ENCODE measurements at places on chromosomes 5 and 9.
A peak's percentile ranks its signal among the peaks of the same experiment; 100 is the strongest.

DNA sequence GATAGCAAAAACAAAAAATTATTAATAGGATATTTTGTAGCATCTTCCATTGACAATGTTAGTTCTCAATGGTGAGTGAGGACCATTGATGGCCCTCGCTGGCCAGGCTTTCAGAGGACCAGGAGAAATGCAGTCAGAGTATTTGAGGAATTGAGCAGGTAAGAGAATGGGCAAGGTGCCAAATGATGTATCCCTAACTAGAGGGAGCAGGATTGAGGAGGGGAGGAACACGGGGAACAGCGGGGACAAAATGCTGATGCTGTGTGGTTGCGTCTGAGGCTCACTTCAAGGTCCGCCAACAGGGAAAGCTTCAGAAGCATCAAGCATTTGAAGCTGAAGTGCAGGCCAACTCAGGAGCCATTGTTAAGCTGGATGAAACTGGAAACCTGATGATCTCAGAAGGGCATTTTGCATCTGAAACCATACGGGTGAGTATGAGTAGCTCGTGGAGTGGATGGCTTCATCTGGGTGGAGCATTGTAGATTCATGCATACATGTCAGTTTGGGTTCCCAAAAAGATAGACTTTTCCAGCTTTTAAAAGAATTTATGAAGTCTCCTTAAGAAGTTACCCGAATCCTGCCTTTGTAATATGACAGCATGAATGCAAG lies 16.2 kb downstream of the SPTAN1 start:
- H3K27me3 ChIP-seq: no peaks in the 10 kb centered on the region
- peaks cover 63% of the 10 kb centered on the region for H3K36me3 ChIP-seq
- no peak overlapping the region for H3K27ac ChIP-seq
- no peak overlapping the region for H3K4me3 ChIP-seq
- no peak for DNase-seq

GRCh38 chr9:96566498-96567202 lies 53.0 kb downstream of the CDC14B start:
- DNase-seq: peak; percentile 81
- H3K27me3 ChIP-seq: no peaks in the 10 kb centered on the region
- H3K27ac ChIP-seq: peak overlapping the region; percentile 89
- H3K36me3 ChIP-seq: peaks cover 4% of the 10 kb centered on the region

- no peak overlapping the region for H3K27ac ChIP-seq
- H3K27me3 ChIP-seq: no peaks in the 10 kb centered on the region
- no peak for DNase-seq
- no peaks in the 10 kb centered on the region for H3K4me1 ChIP-seq
These were observed 138.9 kb upstream of the KLF4 start for GRCh38 chr9:107628444-107628843.

DNA sequence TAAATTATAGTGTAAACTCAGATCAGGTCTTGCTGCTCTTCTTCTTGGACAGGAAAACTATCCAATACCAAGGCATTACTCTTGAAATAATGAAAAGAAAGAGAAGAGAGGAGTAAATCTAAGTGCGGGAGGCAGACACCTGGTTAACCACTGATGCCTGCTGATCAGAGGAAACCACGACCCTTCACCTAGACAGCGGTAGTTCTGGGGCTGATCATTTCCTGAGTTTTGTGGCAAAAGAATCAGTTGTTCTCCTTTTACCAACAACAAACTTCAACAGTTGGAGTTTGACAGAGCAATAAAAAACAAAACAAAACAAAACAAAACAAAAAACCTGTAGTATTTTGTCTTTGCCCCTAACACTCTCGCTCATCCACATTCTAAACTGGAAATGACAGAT lies 3.0 kb downstream of the RLN1 start:
- H3K4me1 ChIP-seq: peaks cover 24% of the 10 kb centered on the region
- peak; percentile 53 for DNase-seq

- no peak overlapping the region for H3K4me3 ChIP-seq
- no peaks in the 10 kb centered on the region for H3K27me3 ChIP-seq
- no peaks in the 10 kb centered on the region for H3K36me3 ChIP-seq
- DNase-seq: no peak
- H3K27ac ChIP-seq: no peak overlapping the region
- no peaks in the 10 kb centered on the region for H3K4me1 ChIP-seq
These were observed 170.5 kb downstream of the NNT start for GRCh38 chr5:43773478-43773844.

DNA sequence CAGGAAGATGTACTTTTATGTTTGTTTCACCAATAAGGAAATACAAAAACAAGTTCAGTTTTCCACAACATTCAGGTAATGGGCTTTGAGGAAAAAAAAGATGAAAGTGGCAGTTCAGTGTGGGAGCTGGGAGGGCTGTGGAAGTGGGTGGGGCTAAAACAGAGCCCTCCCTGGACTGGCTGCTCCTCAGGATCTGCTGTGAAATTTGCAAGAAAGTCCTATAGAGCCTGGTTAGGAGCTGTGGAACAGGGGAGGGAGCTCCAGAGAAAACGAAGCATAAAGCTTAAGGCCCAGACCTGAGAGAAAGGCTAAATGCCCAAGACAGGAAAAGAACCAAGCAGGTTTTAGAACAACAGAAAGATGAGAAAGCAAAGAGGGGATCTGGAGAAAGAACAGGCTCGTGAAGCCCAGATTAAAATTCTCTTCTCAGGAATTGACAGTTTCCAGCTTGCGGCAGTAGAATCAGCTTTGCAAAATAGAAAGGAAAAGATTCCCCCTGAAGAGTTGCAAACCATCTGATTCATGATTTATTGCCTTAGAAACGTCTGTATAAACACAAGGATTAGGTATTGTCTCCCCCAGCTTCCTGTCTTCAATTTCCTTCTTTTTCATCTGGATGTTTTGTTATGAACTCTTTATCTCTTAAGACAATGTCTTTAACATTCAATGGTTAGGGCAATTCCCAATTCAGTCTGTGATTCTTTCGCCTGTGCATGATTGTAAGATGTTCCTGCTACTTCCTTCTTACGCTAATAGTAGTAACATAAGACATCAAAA lies 26.3 kb upstream of the CRHBP start:
- H3K4me3 ChIP-seq: no peak overlapping the region
- DNase-seq: no peak
- no peaks in the 10 kb centered on the region for H3K36me3 ChIP-seq
- H3K27ac ChIP-seq: no peak overlapping the region
- no peaks in the 10 kb centered on the region for H3K4me1 ChIP-seq
- no peaks in the 10 kb centered on the region for H3K27me3 ChIP-seq

DNA sequence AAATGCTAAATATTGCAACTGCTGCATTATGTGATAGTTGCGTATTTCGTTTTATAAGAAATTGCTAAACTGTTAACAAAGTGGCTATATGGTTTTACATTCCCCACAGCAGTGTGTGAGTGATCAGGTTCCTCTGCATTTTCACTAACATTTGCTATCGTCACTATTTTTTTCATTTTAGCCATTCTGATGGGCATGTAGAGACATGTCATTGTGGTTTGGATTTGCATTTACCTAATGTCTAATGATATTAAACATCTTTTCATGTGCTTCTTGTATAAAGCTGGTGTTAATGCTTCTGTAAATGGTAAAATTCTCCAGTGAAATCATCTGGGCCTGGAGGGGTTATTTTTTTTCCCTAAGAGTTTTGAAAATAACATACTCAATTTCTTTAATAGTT lies 61.6 kb downstream of the ERCC6L2 start:
- no peak overlapping the region for H3K4me3 ChIP-seq
- no peaks in the 10 kb centered on the region for H3K27me3 ChIP-seq
- no peak overlapping the region for H3K27ac ChIP-seq
- no peak for DNase-seq
- no peaks in the 10 kb centered on the region for H3K4me1 ChIP-seq

GRCh38 chr9:133705576-133705975 lies 32.6 kb downstream of the SARDH start:
- no peak overlapping the region for H3K4me3 ChIP-seq
- peaks cover 33% of the 10 kb centered on the region for H3K4me1 ChIP-seq
- no peak overlapping the region for H3K27ac ChIP-seq
- H3K36me3 ChIP-seq: no peaks in the 10 kb centered on the region
- no peak for DNase-seq
- H3K27me3 ChIP-seq: no peaks in the 10 kb centered on the region

DNA sequence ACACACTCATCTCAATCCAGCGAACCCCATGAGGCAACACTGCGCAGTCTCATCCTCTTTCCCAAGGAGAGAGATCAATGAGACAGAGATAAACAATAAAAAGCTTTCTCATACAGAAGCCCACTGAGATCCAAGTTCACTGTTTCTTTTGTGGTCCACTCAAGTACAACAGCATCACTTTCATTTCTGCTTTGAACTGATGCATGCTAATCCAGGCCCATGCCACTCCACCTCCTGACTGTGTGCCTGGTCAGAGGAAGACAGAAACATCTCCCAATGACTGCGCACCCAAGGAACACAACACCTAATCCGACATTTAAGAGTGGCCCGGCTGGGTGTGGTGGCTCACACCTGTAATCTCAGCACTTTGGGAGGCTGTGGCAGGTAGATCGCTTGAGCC lies 104.0 kb downstream of the SERINC5 start:
- H3K27ac ChIP-seq: peak overlapping the region; percentile 78
- no peaks in the 10 kb centered on the region for H3K27me3 ChIP-seq
- no peaks in the 10 kb centered on the region for H3K36me3 ChIP-seq
- peaks cover 9% of the 10 kb centered on the region for H3K4me1 ChIP-seq

DNA sequence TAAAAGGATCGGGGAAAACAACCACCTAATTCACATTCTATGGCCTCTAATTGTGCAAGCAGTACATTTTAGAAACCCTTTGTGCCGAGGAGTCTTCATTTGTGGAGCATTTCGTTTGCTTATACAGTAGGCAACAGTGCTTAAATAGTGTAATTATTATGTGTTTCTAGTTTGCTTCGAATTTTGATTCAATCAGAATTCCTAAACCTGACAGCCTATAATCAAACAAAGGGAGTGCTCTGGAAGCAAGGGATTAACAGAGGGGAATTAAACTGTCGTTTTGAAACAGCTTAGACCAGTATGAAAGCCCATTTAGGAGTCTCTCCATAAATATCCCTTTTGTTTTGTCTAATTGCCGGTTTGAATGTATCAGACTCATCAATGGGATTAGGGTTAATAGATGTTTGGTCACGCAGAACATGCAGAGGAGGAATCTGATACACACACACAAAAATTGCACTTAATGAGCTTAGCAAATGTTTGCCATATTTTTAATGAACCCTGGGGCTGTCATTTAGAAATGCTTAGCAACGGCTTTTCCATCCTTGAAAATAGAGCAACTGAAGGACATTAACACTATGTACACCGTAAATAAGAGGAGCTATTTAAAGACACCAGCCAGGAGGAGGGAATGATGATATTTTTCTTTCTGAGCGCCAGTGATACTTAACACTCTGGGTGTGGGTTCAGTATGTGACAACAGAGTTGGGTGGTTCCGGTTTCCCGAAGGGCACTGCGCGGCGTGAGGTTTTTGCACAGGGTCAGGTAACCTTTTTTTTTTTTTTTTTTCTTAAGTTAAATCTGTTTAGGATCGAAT lies 404.7 kb downstream of the TLE4 start:
- no peak overlapping the region for H3K4me3 ChIP-seq
- no peaks in the 10 kb centered on the region for H3K27me3 ChIP-seq

DNA sequence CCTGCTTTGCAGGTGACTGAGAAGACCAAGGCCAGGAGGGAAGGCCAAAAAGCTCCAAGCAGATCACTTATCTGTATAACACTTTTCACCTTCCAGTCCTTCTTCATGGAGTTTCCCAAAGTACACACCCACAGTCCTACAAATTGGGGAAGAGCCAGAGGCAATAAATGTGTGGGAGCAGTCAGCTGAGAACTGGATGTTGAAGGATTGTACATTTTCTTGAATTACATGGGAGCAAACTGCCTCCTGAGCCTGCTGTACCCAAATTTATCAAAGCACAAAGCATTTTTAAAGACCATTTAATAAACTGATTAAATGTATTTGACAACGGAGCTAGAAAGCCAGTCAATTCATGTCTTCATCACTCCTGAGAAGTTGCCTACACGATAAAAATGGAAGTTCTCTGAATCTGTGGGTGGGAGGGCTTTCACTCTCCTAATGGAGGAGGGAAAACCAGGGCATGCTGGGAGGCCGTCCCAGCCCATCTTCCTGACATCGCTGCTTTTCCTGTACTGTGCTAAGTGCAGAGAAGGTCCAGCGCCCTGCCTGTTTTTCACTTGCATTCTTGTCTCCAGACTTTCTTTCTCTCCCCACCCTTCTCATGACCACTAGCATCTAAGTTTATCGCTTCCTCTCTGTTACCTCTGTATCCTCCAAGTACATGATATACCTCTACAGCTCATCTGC lies 79.0 kb downstream of the KCNIP1 start:
- H3K36me3 ChIP-seq: no peaks in the 10 kb centered on the region
- no peak overlapping the region for H3K27ac ChIP-seq
- H3K4me3 ChIP-seq: no peak overlapping the region
- H3K27me3 ChIP-seq: no peaks in the 10 kb centered on the region
- DNase-seq: no peak

GRCh38 chr5:134101686-134102439 lies 12.6 kb upstream of the TCF7 start:
- peak overlapping the region; percentile 19 for H3K4me3 ChIP-seq
- H3K27ac ChIP-seq: peak overlapping the region; percentile 80
- DNase-seq: peak; percentile 79
- H3K27me3 ChIP-seq: no peaks in the 10 kb centered on the region
- no peaks in the 10 kb centered on the region for H3K36me3 ChIP-seq
- H3K4me1 ChIP-seq: peaks cover 73% of the 10 kb centered on the region

DNA sequence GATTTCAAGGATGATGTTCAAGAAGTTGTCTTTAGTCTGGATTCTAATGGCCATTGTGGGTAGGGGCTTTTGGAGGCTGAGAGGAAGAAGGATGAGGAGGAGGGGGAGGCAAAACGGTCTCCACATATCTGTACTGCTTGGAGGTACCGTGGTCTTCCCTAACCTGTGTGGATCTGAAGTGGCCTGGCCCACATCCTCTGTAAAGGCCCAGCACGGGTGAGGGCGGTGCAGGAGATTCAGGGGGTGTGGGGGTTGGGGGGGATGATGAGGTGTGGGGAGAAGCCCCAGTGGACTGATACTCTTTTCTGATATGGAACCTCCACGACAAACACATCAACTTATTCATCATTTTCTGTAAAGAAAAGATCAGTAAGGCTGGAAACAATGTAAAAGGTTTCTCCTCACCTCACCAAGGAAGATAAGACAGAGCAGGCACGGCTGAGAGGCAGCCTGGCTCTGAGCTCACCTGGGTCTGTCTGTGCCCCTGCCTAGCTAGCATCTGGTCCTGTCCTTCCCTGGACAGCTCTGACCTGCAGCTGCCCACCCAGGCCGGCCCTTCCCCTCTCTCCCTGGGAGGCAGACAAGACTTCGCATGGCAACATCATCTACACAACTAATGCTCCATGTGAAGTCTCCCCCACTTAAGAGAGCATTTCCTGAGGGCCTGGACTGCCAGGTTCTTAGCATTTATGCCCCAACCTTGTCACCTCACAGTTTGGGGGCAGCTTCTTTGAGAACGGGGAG lies 5.6 kb upstream of the IL3 start:
- H3K36me3 ChIP-seq: no peaks in the 10 kb centered on the region
- H3K4me3 ChIP-seq: no peak overlapping the region
- H3K27ac ChIP-seq: no peak overlapping the region
- H3K27me3 ChIP-seq: no peaks in the 10 kb centered on the region

DNA sequence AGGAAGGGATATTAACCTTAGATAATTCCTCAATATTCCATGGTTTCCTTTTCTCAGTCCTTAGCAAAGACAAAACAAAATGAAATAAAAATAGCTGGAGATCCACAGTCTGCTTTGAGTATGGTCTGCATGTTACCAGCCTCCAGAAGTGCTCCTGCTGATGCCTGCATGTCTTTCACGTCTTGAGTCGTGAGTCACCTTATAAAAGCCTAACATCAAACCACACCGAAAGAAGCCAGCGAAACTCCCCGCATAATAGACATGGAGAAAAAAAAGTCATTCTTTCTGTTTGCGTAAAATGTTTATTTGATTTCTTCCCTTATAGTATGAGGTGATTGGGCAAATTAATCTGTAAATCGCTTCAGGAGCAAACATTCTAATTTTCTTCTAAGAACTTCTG lies 380.5 kb downstream of the SLCO4C1 start:
- H3K27ac ChIP-seq: no peak overlapping the region
- H3K36me3 ChIP-seq: no peaks in the 10 kb centered on the region
- H3K4me3 ChIP-seq: no peak overlapping the region
- DNase-seq: no peak
- H3K27me3 ChIP-seq: no peaks in the 10 kb centered on the region
